Natural killer cell (primary cell): ENCODE measurements at places on chromosomes 5 and 9. TPM values are rescaled to one million over a fixed set of nuclear protein-coding genes. Genes with fewer than 3 reads are reported as not detected.

The TMED7 gene
- 48.8 TPM for total RNA-seq

The ADAMTS19 gene
- total RNA-seq = not detected

DNA sequence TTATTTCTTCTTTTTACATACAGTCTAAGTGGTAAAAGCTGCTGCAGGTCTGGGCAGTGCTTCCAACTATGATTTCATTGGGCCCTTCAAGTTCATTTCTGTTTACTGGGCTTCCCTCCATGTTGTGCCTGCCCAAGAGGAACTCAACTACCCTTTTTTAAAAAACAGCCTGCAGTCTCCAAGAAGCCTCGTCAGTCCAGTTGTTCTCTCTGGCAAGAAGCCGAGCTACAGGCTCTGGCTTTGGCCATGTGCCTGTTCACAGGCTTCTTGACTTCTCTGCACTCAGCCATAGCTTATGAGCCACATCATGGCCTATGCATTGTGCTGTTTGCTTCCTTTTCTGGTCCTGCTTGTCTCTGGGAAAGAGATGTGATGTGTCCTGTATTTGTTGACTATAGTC is 119.7 kb upstream of the PJA2 start:
- no peak for DNase-seq

DNA sequence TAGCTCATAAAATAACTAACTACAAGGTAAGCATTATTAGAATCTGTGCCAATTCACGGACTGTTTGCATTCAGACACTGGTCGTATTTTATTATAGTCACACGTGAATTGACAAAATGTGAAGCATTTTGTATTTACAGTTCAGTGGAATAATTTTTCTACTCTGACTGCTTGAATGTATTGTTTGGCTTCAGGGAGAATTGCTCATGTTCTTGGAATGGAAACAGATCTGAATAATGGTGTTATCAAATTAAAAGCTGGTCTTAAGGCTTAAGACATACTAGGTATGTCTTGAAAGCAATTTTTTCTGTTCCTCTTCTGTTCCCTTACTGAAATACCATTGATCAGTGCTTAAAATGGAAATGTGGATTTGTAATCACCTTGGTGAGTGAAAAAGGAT is 543.7 kb upstream of the TLE4 start:
- no peak for DNase-seq

DNA sequence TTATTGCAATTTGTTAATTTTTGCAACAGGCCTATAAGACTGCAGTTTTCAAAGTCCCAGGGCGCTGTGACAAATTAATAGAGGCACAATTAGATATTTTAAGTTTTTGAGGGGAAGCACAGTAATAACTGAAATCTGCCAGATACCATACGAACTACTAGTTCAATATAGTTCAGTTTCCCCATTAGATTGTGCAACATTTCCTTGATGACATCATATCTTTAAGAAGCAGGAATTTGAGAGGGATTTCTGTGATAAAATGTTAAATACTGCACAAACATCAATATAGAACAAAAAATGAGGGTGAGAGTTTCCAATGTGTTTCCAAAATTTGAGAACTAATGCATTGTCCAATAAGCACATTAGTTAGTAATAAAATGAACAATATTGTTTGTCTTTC is 56.7 kb upstream of the GRIN3A start:
- DNase-seq = no peak

GRCh38 chr5:8349855-8350254 is 480.9 kb downstream of the MTRR start:
- DNase-seq = no peak

- no peak for DNase-seq
These were observed 412 bp downstream of the LCN1 start for GRCh38 chr9:135521608-135522095.

GRCh38 chr5:117246424-117246823 is 671.8 kb upstream of the SEMA6A start:
- no peak for DNase-seq
